ENCODE measurements at places on chromosomes 3 and 15.

GRCh38 chr3:87797872-87798566 is 260.8 kb downstream of the CGGBP1 start:
- DNase-seq, result no peak

DNA sequence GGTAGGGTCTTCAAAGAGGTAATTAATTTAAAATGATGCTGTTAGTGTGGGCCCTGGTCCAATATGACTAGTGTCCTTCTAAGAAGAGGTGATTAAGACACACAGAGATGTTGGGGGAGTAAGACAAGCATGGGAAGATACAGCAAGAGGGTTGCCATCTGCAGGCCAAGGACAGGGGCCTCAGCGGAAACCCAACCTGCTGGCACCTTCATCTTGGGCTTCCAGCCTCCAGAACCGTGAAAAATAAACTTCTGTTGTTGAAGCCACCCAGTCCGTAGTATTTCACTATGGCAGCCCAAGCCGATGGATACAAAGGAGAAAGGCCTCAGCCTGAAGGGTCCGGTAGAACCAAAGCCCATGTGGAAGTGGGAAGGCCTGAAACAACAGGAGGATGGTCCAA is 161.7 kb upstream of the UBE2E1 start:
- DNase-seq, result no peak

GRCh38 chr3:135213822-135214221 is 418.8 kb downstream of the EPHB1 start:
- no peak for DNase-seq

DNA sequence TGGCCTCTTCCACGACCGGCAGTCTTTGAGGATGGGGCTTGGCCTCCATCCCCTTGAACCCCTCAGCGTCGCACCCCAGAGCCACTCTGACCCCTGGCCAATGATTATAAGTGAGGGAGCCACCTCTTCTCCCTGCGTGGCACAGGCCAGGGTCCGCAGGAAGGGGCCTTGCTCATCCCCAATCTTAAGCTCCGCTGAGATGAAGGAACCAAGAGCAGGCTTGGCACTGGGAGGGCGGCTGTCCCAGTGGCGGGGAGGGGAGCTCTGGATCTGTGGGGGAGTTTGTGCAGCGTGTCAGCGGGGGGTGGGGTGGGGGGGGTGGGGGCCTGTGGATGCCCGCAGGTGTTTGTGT is 13.8 kb upstream of the ADPGK start:
- no peak for DNase-seq

DNA sequence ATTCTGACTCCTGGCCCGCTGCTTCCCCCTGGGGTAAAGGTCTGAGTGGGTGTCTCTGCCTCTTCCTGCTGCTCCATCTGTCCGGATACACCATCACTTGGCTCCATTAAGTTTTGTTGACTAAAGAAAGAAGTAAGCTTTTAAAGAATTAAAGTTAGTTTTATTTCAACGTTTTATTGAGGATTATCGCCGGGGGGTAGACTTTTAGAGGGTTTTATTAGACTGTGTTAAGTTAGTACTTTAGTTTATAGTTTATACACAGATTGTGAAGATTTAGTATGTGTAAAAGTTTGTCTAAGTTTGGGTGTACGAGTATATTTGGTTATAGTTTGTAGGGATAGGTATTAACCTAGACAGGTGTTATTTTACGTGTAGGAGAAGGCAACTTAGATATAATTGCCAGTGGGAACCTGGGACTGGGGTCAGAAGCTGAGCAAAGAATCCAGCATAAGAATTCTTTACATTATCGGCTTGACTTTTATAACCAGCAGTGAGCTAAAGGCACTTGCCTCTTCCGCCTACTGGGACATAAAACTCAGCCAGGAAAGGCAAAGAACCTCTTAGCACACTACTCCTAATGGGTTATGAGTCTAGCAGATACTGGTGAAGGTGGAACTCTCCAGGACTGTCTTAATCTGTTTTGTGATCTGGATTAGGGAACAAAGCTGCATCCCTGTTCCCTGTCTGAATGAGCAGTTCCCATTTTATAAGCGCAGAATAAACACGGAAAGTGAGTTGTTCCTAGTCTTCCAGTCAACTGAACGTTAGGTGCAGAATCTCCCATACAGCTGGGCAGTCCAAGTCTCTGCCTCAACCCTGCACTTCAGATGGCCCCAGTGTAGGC is 131.3 kb downstream of the FAM43A start:
- no peak for DNase-seq

- no peak for DNase-seq
These were observed 530.8 kb downstream of the MFSD1 start for GRCh38 chr3:159332535-159333099.

GRCh38 chr3:66381626-66382025 is 119.2 kb downstream of the LRIG1 start:
- DNase-seq, result no peak

- no peak for DNase-seq
These were observed 588.7 kb downstream of the TUSC7 start for GRCh38 chr3:117298273-117298672.

DNA sequence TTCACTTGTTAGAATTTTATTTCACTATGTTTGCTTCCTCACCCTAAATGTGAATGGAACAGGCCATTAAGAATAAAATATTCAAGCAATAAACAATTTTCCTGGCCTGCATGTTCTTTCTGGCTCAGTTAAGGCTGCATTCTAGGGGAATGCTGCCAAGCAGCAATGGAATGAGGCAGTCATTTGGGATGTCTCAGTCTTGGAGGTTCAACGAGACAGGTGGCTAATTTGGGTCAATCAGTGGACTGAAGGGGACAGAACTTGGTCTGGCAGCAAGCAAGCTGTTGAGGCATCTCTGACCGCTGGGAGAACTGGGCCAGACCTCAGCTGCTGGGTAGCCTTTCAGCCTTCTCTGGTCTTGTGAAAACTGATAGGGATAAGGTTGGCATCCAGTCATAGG is 241.6 kb downstream of the NLGN1 start:
- DNase-seq, result no peak

GRCh38 chr3:16945330-16945729 is 60.6 kb downstream of the PLCL2 start:
- DNase-seq, result no peak

GRCh38 chr3:72152551-72153476 is 367.9 kb upstream of the PROK2 start:
- DNase-seq, result peak; percentile 4

DNA sequence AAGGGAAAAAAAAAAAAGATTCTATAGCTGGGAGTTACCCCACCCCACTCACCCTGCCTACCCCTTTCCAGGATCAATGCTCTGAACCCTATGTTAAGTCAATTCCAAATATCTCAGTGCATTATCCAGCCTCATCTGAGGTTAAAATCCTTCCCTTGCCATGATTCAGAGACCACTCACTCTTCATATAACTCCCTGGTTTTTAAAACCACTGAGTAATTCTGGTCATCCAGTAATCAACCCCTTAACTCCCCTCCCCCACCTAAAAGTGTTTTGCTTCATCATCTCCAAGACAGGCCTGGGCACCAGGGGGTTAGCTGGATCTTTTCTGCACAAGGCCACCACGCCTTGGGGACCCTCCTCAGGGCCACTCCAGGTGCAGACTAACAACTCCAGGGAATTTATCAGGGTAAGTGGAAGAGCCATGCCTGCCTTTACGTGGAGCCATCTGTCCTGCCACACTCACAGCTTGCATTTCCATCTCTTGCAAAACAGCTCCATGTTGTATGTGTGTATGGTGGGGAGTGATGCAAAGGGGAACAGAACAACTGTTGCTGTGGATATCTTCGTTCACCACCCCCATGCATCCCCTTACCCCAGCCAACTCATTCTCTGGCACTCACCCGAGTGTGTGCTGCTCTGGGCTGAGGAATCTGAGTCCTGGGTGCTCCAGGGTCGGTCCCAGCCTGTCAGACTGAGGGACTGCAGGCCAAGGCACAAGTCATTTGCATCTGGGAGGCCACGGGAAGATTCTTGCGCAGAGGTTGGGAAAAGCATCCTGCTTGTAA is 30.7 kb upstream of the RPS17 start:
- no peak for DNase-seq

DNA sequence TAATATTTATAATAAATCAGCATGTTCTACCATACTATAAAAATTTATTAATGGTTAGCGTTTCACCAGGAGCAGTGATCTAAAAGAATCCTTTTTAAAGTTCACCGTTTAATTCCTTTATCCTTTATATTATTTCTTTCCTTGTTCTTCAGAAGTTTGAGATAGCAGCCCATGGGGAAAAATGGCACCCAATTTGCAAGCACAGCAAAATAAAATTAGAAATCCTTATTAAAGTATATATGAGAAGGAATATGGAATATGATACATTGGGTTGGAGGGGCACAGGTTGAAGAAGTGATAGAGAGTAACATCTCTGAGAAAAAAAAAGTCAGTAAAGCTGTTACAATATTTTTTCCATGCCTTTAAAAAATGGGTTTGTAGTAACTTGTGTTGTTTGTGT is 892.0 kb downstream of the NAALADL2 start:
- DNase-seq, result no peak

- DNase-seq, result no peak
These were observed 483.2 kb downstream of the RBMS3 start for GRCh38 chr3:29764041-29764440.

DNA sequence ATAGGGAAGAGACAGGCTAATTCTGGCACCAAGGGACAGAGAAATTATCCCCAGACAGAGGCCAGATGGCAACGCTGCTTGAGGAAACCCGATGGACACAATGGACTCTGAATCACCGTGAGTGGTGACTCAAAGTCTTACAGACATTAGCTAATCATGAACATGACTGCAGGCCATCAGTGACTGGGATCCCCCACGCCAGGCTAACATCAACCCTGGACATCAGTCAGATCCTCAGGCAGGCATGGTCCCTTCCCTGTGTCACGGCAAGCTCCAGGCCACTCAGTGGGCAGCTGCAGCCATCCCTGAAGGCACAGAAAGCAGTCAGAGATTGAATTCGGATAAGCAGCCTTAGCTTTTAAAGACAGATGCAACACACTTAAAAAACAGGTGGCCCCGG is 23.8 kb upstream of the OXTR start:
- DNase-seq, result no peak

DNA sequence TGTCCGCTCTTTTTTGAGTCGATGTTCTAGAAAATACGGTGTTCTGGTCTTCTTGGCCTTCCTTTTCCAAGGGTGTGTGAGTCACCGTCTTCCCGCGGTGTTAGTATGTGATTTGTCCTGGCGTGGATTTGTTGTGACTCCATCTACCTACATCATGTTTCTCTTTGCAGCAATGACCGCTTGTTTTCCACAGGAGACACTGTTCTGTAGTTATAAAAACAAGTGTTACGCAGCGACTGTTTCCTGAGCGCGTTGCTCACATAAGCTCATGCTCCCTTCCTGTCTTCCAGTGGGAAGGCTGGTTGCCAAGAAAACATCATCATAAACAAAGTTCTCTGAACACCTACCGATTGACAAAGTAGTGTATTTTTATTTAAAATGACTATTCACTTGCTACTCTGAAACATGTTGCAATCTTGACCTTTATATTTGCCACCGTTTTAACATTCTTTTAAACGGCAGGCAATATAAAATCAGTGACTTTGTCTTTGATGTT is 19.0 kb downstream of the USP13 start:
- no peak for DNase-seq

GRCh38 chr15:79197285-79197684 is 85.2 kb upstream of the ANKRD34C start:
- DNase-seq, result no peak

- no peak for DNase-seq
These were observed at the start of gene GRAMD2A for GRCh38 chr15:72197460-72198355. Gene GRAMD2A (minus strand): TSS chr15:72197787.

GRCh38 chr15:70799667-70800450 is 36.5 kb upstream of the UACA start:
- DNase-seq, result no peak

DNA sequence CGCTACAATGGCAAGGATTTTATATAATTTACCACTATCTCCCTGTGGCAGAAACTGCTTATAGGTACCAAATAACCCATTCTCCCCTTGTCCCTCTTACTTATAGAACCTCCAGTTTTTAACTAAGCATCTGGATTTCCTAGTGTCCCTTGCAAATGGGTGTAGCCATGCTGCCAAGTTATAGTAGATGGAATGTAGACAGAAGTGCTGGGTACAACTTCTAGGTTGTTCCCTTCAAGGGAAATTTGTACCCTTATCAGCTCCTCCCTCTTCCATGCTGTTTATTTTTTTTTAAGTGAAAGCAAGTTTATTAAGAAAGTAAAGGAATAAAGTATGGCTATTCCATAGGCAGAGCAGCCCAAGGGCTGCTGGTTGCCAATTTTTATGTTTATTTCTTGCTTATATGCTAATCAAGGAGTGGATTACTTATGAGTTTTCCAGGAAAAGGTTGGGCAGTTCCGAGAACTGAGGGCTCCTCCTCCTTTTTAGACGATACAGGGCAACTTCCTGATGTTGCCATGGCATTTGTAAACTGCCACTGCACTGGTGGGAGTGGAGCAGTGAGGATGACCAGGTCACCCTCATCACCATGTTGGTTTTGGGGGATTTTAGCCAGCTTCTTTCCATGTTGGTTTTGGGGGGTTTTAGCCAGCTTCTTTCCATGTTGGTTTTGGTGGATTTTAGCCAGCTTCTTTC is 40.1 kb upstream of the TM4SF19 start:
- DNase-seq, result no peak

DNA sequence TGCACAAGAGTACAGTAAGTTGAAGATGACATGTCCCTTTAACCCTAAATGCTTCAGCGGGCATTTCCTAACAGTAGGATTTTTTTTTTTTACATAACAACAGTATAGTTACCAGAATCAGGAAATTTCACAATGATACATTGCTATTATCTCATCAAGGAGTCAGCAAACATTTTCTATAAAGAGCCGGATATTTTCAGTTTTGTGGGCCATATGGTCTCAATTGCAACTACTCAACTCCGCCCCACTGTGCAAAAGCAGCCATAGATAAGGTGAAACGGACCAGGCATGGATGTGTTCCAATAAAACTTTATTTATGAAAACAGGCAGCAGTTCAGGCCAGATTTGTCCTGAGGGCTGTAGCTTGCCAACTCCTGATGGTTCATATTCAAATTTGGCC is 130.6 kb downstream of the SMAD6 start:
- DNase-seq, result no peak

GRCh38 chr3:157637866-157638265 is 134.7 kb upstream of the VEPH1 start:
- DNase-seq, result no peak

GRCh38 chr3:27559835-27560234 is 75.7 kb upstream of the SLC4A7 start:
- DNase-seq, result no peak

- DNase-seq, result no peak
These were observed 56.0 kb upstream of the AGTR1 start for GRCh38 chr3:148641722-148642121.

GRCh38 chr3:58387650-58388546 is 45.7 kb downstream of the PDHB start:
- DNase-seq, result no peak

DNA sequence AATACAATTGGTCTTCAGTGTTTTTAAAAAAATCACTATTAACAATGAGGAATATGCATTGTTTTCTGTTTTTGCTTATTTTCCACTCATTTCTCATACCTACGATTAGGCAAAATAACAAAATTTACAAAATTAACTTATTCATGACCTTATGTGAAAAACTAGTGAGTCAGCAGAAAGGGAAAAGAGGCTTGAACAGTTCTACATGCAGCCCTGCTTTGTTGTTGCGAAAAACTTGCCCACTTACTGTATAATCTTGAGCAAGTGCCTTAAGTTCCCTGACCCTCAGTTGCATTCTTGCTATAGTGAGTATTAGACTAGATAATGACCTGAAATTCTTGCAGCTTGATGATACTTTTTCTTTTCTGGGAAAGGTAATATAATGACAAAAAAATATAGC is 551.1 kb upstream of the BCHE start:
- no peak for DNase-seq
